ENCODE measurements at places on chromosomes 5 and 9. TPM values are rescaled to one million over a fixed set of nuclear protein-coding genes. Genes with fewer than 3 reads are reported as not detected.

The CDKN2B gene
- total RNA-seq: not detected

The ERCC8 gene
- 11.0 TPM for total RNA-seq

The NUTM2F gene
- not detected for total RNA-seq

The TMEM215 gene
- total RNA-seq: not detected

The LMNB1 gene
- 70.9 TPM for total RNA-seq

The MYORG gene
- total RNA-seq: 7.2 TPM

The SLC36A3 gene
- total RNA-seq: not detected

The ZNF169 gene
- 1.6 TPM for total RNA-seq

The IL6ST gene
- 66.6 TPM for total RNA-seq

The RASEF gene
- total RNA-seq: 8.3 TPM

The SLC46A2 gene
- not detected for total RNA-seq

The SNCB gene
- 1.7 TPM for total RNA-seq

The CARD9 gene
- 0.34 TPM for total RNA-seq

The IL13 gene
- total RNA-seq: not detected

The SLC1A1 gene
- total RNA-seq: 1.1 TPM

The PRDM9 gene
- not detected for total RNA-seq

The NPDC1 gene
- total RNA-seq: 80.9 TPM

The USP20 gene
- 5.8 TPM for total RNA-seq

The SLC6A19 gene
- total RNA-seq: 0.32 TPM

The ANKRD18B gene
- 4.0 TPM for total RNA-seq

The FOXD4L3 gene
- not detected for total RNA-seq

The CIZ1 gene
- total RNA-seq: 99.6 TPM

The COL15A1 gene
- total RNA-seq: 0.49 TPM

The TXNDC8 gene
- not detected for total RNA-seq

The PCDHA9 gene
- total RNA-seq: not detected

The GBA2 gene
- total RNA-seq: 39.1 TPM

Measured in A549 treated with dexamethasone at 1 μM for 4 hours (cell line).